ENCODE measurements at places on chromosomes 7 and 10.

DNA sequence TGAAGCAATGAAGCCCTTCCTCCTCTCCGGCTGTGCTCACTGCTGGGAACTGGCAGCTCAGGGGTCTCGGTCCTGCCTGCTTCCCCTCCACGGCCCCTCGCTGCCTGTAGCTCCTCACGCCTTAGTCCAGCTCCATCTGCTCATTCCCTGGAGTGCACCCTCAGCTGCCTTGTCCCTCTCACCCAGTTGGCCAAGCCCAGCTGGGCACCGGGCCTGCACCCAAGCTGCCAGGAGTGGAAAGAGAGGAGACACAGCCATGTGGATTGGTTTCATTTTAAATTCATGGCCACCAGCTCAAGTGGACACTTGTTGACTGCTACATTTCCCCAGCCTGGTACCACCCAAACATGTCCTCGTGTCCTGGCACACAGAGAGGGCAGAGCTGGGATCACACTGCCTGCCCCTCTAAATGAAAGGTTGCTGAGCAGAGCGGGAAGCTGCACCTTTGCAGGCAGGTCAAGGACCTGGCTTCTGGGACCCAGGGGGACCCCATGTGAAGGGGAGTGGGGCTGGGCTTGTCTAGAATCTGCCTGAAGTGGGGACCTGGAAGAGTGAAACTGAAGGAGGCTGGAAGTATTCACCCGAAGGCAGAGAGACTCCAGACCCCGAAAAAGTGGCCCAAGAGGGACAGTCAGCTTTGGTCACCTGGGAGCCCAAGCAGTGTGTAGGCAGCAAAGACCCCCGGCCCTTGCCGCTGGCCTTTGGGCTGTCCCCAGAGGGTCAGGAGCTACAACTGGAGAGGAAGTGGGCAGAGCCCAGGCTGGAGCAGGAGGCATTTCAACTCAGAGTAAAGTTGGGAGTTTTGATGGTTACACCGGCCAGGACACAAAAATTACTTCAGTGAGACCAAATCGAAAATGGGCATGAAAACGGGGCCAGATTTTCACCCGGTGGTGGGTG is 15.0 kb upstream of the BNIP3 start:
- no peak for DNase-seq

DNA sequence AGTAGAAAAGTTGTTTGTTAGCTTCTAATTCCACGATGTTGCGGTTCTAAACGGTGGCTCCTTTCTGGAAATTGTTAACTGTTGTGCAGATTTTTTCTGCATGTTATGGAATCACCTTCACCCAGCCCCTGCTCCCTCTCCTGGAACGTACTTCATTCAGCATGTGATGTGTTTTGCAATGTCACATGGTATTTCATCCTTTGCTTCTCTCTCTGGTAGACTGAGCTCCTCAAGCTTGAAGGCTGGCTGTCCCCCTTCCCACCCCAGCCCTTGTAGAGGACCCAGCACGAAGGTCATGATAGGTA is 4.4 kb downstream of the PPP2R2D start:
- DNase-seq = no peak

- peak; percentile 97 for DNase-seq
These were observed 40.1 kb downstream of the PFKP start for GRCh38 chr10:3107426-3107961.

- DNase-seq = peak; percentile 63
These were observed 31.7 kb downstream of the PAPOLB start for GRCh38 chr7:4830176-4830575.

GRCh38 chr10:112811741-112812551 is 138.1 kb upstream of the TCF7L2 start:
- peak; percentile 92 for DNase-seq

- DNase-seq = peak; percentile 58
These were observed 5.7 kb downstream of the ANK3 start for GRCh38 chr10:60384011-60384410.

DNA sequence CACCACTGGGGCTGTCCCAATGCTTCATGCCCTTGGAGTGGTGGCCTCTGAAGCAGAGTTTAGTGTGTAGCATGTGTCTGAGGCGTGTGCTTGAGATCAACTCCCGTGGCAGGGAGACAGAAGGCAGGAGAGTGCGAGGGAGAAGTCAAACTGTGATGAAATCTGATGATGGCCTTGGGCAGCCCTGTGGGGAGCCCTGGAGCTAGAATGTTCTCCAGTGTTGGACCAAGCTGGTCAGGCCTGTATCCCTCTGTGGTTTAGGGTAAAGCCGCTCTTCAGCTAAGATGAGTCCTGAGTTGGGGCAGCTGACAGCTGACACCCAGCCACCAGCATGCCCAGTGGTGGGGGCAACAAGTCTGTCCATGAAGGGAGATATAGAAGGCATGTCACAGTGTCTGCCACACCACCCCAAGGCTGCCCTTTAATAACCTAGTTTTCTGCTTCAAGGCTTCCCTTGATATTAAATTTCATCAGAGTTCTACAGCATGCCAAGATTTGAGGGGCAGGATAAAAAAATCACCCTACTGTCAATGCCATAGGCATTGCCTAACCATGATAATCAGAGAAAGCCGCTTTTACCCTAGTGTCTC is 170.5 kb upstream of the SVIL start:
- DNase-seq = no peak

DNA sequence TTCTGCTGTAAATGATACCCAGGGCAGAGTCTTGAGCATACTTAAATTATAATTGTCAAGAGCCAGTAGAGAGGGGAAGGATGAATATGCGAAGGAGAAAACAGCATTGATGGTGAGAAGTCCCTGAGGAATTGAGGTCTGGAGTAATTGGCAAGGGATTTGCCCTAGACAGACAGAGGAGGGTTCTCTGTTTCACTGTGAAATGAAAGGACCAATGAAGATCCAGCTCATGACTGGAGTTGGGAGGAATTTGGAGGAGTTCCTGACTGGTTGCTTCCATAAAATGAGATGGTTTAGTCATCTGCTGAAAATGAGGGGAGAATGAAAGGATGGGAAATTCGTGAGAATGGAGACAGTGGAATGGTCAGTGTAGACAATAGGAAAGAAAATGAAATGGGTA is 6.8 kb downstream of the PRPF18 start:
- DNase-seq = peak; percentile 71

- peak; percentile 87 for DNase-seq
These were observed 109.2 kb downstream of the PIP4K2A start for GRCh38 chr10:22605168-22605567.

DNA sequence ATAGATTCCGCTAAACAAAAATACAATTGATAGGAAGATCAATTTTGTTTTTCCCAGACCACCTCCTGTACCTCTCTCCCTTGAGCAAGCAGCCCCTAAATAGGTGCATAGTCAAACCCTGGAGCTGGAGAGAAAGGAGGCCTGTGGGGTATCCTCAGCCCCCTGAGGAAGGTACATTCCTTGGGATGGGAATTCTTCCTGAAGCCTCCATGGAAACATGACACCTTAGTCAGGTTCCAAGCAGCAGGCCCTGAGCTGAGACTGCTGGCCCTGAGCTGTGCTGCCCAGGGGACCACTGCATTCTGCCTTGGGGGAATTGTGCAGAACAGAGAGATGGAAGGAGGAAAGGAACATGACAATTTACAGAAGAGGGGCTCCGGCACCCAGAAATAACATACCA is 7.4 kb downstream of the HNRNPF start:
- no peak for DNase-seq

DNA sequence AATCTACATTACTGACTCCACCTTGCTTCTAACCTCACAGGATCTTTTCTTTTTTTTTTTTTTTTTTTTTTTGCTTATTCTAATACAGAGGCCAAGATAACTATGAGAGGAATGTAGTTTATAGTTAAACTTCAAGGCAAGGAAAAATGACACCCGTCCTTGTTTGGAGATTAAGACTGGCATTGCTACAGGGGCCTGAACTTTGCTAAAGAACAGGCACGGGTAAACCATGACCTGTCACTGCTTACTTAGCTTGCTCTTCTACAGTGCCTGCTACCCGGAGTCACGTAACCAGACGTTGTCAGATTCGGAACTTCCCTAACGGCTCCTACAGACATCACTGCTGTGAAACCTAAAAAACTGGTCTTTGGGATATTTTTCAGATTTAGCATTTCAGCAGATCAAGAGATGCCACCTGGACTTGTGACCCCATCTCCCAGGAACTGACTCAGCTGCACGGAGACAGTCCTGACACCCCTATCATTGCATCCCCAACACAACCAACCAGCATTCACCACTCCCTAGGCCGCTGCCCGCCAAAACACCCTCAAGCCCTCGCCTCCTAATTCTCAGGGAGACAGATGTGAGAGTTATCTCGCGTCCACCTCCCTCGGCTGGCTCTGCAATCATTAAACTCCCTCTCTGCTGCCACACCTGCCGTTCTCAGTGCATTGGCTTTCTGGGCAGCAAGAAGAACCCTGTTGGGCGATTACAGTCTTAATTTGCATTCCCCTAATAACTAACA is 27.5 kb downstream of the MAD1L1 start:
- no peak for DNase-seq

GRCh38 chr10:9219860-9220259 is 1165.4 kb downstream of the GATA3 start:
- DNase-seq = no peak

- DNase-seq = no peak
These were observed 127.7 kb upstream of the AOAH start for GRCh38 chr7:36852017-36852416.

DNA sequence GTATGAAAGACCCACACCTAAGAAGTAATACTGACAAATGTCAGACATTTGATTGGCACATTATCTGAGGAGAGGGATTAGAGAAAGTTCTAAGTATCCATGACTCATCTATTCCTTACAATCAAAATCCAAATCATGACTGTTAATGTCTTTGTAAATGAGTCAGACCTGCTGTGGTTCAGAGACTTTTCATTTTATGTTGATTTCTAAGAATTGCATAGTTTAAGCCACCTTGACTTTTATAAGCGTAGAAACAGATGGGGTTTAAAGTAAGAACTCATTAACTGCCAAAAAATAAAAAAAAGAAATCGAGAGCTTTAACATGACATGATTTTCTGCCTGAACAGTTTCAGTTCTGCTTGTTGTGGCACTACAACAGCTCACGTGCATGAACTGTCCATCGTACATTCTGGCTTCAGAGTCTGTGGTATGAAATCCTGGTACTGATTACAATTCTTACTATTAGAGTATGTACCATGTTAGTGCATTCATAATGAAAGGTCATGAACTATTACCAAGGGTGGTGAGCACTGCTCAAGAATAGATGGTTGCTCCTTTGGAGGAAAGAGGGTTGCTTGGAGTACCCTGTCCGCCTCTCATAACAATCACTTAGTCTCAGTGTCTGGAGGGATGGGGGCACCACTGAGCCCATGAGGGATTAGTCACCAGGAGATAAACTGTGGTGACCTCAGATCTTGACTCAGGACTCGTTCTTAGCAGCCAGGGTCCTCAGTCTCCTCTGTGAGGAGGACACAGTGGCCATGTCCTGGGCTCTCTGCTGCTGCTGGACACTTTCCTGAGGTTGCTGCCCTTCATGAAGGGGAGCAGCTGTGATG is 42.2 kb downstream of the ACSM6 start:
- DNase-seq = peak; percentile 79

DNA sequence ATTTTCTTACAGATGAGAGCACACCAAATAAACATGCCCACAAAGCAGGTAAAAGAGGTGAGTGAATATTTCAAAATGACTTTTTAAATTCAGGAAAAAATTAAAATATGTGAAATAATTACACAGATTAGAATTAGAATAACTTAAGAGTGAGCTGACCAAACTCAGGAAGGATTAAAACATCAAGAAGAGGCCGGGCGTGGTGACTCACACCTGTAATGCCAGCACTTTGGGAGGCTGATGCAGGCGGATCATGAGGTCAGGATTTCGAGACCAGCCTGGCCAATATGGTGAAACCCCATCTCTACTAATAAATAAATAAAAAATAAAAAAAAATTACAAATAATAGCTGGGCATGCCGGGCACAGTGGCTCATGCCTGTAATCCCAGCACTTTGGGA is 140.1 kb downstream of the REEP3 start:
- no peak for DNase-seq

GRCh38 chr10:100996678-100997359 is 2.8 kb upstream of the LZTS2 start:
- no peak for DNase-seq

- DNase-seq = no peak
These were observed 18.4 kb upstream of the VOPP1 start for GRCh38 chr7:55590517-55591281.

DNA sequence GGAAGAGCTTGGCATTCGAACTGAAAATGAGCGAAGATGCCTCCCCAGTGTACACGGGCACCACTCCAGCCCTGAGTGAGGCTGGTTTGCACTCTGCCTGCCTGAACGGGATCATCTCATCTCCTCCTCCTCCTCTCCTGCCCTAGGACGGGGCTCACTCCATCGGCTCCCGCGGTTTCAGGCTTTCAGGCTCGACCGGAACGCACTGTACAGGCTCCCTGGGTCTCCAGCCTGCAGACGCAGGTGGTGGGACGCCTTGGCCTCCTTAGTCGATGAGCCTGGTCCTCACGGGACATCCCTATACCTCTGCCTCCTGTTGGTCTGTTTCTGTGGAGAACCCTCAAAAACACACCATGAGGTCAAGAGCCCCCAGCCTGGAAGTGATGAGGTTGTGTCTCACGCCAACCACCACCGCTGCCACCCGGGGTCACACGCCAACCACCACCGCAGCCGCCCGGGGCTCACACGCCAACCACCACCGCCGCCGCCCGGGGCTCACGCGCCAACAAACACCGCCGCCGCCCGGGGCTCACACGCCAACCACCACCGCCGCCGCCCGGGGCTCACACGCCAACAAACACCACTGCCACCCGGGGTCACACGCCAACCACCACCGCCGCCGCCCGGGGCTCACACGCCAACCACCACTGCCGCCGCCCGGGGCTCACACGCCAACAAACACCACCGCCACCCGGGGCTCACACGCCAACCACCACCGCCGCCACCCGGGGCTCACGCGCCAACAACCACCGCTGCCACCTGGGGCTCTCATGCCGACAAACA is 56.3 kb downstream of the FOXL3 start:
- DNase-seq = no peak

DNA sequence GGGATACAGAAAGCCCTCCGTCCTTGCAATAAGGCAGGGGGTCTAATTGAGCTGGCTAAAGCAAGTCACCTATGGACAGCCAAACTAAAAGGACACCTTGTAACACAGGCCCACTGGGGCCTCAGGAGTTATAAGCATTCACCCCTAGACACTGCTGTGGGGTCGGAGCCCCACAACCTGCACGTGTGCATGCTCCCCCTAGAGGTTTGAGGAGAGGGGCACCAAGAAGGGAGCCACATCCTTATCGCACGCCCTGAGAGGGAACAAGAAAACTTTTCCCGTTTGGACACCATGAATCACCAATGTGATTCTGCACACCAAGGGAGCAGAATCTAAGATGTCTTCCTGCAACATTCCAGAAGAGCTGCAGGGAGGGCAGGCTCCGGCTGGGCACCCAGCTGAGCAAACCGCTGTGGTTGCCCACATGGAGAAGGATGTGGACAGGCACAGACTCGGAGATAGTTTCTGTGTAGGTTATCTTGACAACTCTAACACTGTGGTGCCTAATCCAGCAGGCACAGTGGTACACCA is 17.7 kb upstream of the TARP start:
- no peak for DNase-seq

DNA sequence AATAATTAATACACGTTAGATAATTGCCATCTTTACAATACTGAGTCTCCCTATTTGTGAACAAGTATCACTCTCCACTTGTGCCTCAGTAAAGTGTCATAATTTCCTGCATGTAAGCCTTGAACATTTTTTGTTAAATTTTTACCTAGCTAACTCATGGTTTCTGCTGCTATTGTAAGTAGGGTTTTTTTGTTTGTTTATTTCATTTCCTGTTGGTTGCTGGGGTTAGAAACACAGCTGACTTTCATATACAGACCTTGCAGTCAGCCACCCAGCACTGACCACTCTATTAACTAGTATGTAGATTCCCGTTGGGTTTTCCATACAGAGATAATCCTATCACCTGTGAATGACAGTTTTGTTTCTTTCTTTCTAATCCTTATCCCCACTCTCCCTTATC is 133.3 kb downstream of the MPP7 start:
- DNase-seq = no peak

Measured in fibroblast of mammary gland (primary cell).